ENCODE measurements at places on chromosomes 3 and 15. TPM values are rescaled to one million over a fixed set of nuclear protein-coding genes. Genes with fewer than 3 reads are reported as not detected.

PLOD2 gene
- not detected for total RNA-seq

CLEC3B gene
- total RNA-seq, result 1.5 TPM

MKRN3 gene
- 1.1 TPM for total RNA-seq

ENTPD3 gene
- not detected for total RNA-seq

TOPAZ1 gene
- not detected for total RNA-seq

GNAT1 gene
- total RNA-seq, result not detected

PAK6 gene
- total RNA-seq, result 0.58 TPM

RTP1 gene
- not detected for total RNA-seq

SEMA3F gene
- not detected for total RNA-seq

SUSD5 gene
- total RNA-seq, result not detected

ZNF35 gene
- total RNA-seq, result 2.0 TPM

TBC1D5 gene
- total RNA-seq, result 37.4 TPM

TPRG1 gene
- 5.4 TPM for total RNA-seq

LYZL4 gene
- total RNA-seq, result not detected

LPCAT4 gene
- 68.9 TPM for total RNA-seq

Data from naive thymus-derived CD4-positive, alpha-beta T cell (primary cell).